ENCODE measurements at places on chromosomes 6 and 20.

DNA sequence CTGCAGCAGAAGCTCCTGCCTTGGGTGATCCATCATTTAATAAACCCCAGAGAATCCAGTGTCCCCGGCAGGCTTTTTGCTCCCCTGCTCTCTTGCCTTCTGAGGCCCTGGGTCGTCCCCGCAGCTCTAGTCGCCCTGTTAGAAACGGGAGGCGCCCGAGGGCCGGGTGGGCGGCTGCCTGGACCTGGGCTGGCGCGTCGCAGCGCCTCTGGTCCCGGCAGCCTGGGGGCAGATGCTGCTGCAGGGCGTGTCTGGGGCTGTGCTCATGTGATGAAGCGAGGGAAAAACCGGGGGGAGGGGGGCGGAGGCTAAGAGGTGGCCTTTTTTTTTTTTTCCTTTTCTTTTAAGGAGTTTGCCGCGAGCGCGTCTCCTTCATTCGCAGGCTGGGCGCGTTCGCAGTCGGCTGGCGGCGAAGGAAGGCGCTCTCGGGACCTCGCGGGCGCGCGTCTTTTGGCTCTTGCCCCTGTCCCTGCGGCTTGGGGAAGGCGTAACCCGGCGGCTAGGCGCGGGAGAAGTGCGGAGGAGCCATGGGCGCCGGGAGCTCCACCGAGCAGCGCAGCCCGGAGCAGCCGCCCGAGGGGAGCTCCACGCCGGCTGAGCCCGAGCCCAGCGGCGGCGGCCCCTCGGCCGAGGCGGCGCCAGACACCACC lies 394 bp downstream of the AKAP12 start:
- peak; percentile 96 for DNase-seq

DNA sequence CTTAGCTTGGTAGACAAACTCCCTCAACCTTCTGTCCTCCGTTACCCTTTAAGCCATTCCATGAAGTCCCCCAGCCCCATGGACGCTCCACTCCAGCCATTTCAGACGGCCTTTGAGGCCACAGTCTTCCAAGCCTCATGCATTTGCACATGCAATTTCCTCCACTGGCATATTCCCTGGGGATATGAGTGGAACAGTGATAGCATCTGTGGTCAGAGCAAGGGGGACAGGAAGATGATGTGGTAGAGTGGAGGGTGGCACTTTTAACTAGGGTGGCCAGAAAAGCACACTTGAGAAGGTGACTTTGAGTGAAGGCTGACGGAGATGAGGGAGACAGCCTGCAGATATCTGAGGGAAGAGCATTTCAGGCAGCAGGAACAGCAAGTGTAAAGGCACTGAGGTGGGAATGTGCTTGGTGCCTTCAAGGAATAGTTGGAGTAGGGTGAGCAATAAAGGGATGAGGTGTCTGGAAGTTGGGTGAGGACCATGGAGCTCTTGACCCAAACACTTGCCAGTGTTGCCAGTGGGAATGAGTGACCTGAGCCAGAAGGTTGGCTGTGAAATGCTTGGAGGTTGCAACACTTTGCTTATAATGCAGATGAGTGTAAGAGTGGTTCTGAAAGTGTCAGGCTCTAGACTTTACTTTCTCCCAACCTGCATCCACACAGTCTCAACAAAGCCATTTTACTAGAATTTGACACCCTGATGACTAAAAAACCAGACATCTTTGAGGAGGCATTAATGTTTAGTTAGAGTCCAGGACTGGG lies 275.6 kb upstream of the SUPT3H start:
- DNase-seq = no peak

GRCh38 chr6:25603251-25603650 lies 48.8 kb upstream of the SCGN start:
- DNase-seq = no peak

GRCh38 chr6:149905911-149906371 lies 8.0 kb upstream of the RAET1E start:
- no peak for DNase-seq

DNA sequence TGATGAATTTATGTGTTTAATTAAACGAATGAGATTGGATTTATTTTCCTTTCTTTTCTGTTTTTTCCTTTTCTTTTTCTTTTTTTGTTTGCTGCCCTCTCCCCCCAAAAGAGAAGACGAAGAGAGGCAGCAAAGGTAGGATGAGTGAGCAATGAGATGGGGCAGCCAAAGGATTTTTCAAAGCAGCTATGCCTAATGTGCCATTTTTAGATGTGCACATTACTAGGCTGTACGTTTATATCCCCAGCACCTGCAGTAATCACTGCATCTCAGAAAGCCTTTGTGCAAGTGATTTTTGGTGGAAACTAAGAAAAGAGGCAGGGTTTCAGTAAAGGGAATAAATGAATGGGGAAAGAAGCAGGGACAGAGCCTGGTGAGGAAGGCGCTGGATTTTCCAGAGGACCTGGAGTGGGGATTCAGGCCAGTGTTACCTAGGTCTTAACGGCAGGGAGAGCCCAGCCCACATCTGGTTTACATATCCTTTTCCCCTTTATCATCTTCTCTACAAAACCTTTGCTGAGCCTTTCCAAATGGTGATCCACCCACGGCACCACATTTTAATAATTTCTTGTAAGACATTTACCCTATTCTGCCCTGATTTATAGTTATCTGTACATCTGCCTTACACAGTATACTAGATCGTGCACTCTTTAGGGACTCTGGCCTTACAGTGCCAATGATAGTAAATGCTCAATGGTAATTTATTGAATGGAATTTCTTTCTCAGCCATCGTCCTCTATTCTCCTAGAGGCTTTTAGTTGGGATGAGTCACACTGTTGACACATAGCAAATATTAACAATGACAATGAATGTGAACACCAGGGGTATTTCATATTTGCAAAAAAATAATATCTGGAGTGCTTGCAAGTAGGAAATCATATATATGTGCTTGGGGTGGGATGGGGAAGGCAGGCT lies 38.3 kb upstream of the ATXN1 start:
- no peak for DNase-seq

GRCh38 chr6:36519352-36519751 lies 27.9 kb downstream of the STK38 start:
- DNase-seq = no peak

- no peak for DNase-seq
These were observed 61.4 kb downstream of the PHF20 start for GRCh38 chr20:35833241-35833640.

GRCh38 chr6:37531437-37532036 lies 31.8 kb upstream of the CCDC167 start:
- DNase-seq = no peak

DNA sequence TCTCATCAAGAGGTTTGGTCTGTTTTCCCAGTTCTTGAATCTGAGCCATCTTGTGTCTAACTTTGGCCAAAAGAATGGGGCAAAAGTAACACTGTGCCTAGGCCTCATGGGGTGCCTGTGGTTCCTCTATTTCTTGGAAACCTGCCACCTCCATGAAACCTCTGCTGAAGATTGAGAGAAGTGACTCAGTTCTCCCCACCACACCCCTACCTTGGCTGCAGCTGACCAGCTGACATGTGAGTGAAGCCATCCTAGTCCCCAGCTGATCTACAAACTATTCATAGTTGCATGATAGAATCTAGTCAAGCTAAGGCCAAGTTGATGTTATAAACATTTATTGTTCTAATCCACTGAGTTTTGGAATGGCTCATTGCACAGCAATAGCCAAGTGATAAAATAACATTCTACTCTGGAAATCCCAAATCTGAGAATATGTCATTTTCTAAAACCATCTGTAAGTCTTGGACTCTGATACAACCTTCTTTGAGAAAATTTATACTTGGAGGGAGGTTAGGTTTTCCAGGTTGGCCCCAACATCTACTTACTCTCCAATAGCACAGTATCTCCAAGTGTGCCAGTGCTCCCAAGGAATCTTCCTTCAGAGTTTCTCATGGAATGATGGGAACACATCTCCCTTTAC lies 107.0 kb upstream of the SMLR1 start:
- no peak for DNase-seq

DNA sequence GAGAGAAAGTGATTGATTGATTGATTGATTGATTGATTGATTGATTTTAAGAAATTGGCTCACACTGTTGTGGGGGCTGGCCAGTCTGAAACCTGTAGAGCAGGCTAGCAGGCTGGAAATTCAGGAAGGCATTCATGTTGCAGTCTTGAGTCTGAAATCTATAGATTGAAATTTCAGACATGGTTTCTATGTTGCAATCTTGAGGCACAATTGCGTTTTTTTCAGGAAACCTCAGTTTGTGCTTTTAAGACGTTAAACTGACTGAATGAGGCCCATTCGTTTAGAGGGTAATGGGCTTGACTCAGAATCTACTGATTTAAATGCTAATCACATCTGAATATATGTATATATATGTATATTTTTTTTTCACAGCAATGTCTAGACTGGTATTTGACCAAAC lies 106.3 kb downstream of the STXBP5 start:
- no peak for DNase-seq

- DNase-seq = no peak
These were observed 38.0 kb upstream of the PRSS35 start for GRCh38 chr6:83474309-83474708.

DNA sequence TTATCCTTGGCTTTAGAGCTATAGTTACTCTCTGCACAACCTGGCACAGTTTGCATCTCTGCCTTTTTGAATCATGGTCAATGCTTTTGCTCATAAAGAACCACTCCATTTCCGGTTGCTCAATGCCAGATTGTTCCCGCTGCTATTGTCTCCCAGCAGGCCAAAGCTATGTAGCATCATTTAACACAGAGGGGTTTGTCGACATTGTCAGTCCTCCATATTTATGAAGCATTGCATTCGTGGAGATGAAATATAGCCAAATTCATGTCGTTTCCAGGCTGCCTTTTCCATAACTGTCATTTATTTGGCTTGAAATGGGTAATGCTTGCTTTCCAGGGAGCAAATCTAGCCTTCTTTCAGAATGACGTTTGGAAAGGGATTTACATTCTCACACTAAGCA lies 598.8 kb downstream of the EPHA7 start:
- no peak for DNase-seq

DNA sequence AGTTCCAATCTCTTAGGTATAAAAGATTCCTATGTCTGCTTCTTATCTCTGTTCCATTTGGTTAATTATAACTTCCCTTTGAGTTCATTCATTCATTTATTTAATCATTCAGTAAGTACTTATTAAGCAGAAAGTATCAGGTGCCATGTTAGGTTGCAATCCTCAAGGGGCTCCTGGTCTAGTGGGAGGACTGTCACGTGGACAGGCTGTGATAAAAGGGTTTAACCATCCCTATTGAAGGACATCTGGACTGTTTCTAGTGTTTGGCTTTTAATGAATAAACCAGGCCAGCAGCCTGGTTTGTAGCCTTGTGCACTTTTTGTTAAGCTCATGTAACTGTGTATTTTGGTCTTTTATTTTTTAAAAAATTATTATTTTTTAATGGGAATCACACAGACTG lies 162.1 kb upstream of the OGFRL1 start:
- DNase-seq = no peak

DNA sequence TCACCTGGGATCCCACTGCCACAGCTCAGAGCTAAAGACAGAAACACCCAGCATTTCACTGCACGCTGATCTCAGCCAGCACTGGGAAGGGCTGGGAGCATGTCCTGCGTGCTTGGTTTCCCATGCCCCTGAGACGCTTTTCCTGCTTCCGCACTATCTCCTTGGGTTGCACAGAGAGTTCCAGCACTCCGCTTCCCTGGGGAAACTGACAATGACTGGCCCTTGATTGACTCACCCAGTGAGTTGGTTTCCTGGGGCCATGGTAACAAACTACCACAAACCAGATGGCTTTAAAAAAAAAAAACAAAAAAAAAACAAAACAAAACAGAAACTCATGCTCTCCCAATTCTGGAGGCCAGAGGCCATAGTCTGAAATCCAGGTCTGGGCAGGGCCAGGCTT lies 14.8 kb upstream of the MAS1L start:
- no peak for DNase-seq

- DNase-seq = no peak
These were observed 130.2 kb downstream of the BTBD3 start for GRCh38 chr20:12047838-12048432.

- DNase-seq = no peak
These were observed 61.4 kb downstream of the NPEPL1 start for GRCh38 chr20:58753922-58754551.

DNA sequence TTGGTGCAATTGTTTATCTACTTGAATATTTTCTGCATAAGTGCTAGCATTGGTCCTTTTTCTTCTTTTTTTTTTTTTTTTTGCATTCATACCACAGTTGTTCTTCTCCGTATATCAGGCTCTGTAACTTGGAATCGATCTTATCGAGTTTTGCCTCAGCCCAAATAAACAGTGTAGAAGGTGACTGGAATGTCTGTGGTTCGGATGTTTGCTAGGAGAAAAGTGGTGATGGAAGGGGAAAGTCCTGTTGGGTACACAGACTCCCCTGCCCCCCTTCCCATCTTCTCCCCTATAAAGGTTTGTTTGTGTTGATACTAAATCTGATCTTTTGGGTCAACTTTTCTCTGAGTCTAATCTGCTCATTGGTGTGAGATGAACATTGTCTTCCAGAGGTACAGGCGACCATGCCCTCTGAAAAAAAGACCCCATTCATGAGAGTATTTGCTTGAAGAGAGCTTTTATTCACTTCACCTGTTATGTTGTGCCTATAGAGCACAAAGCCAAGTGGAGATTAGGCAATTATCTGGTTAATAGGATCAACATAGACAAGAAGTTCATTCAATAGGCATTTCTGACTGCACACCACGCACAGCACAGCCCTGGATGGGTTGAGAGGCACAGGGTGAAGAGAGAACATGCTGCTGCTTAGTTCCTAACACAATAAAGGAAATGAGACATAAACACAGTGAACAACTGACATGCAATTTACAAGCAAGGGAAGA lies 620.0 kb downstream of the PKHD1 start:
- DNase-seq = peak; percentile 23

GRCh38 chr6:145254649-145255401 lies 480.5 kb downstream of the EPM2A start:
- DNase-seq = no peak

DNA sequence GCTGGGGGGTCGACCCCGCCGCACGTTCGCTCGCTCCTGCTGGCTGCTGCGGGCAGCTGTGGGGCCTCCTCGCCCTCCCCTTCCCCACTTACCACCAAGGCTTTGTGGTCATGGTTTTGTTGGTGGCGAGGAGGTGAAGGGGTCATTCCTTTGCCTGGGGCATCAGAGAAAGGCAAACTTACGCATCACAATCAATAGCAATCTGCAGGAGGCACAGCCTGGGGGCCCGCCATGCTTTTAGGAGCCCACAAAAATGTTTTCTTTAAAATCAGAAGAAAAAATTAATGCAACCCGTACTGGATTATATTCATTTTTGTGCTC lies 137.0 kb downstream of the IMPG1 start:
- DNase-seq = no peak

DNA sequence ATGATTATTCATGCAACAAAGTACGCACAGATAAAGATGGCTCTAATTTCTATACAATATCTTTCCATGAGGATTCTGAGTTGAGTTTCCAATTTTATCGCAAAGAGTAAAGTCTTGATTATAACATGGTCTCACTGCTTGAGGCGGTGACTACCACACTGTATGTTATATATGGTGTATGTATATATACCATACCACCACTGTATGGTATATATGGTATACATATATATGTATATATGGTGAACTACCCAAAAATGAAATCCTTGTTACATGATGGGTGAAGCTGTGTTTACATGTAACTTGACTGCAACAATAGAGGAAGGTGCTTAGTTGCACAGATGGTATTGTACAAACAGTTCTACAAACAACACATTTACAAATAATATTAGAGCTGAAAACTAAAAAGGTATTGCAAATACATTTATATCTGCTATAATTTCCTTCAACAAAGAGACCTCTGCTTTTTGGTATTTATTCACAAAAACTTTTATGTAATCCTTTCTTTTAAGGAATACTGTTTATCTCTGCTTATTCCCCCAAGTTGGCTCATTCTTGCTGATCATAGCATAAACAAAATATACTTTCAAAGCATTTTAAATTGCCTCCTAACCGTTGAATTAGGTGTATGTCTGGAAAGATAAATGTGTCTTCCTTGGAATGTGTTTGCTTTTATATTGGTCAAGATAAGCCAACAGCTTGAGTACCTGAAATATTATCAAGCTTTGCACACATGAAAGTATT lies 77.7 kb upstream of the TPD52L1 start:
- DNase-seq = no peak

Measured in eye (tissue), 1 donor.